ENCODE measurements at places on chromosomes 1 and 21. TPM values are rescaled to one million over a fixed set of nuclear protein-coding genes. Genes with fewer than 3 reads are reported as not detected.

- no peak overlapping the region for H3K27ac ChIP-seq
- no peaks in the 10 kb centered on the region for H3K36me3 ChIP-seq
- H3K4me1 ChIP-seq = peaks cover 43% of the 10 kb centered on the region
- H3K4me3 ChIP-seq = no peak overlapping the region
These were observed 399.2 kb upstream of the VAMP3 start for GRCh38 chr1:7371926-7372325.

- no peaks in the 10 kb centered on the region for H3K27me3 ChIP-seq
- peaks cover 21% of the 10 kb centered on the region for H3K36me3 ChIP-seq
- H3K4me3 ChIP-seq = no peak overlapping the region
- no peak overlapping the region for H3K27ac ChIP-seq
- H3K4me1 ChIP-seq = no peaks in the 10 kb centered on the region
These were observed 42.8 kb downstream of the ACP6 start for GRCh38 chr1:147627435-147628110.

The SPRR2A gene
- total RNA-seq = not detected

The C4BPA gene
- total RNA-seq = not detected

The KPRP gene
- not detected for total RNA-seq
